ENCODE measurements at places on chromosomes 11 and 22. TPM values are rescaled to one million over a fixed set of nuclear protein-coding genes. Genes with fewer than 3 reads are reported as not detected.

GRCh38 chr11:124656774-124657630 is 16.5 kb downstream of the SIAE start:
- DNase-seq = no peak

DNA sequence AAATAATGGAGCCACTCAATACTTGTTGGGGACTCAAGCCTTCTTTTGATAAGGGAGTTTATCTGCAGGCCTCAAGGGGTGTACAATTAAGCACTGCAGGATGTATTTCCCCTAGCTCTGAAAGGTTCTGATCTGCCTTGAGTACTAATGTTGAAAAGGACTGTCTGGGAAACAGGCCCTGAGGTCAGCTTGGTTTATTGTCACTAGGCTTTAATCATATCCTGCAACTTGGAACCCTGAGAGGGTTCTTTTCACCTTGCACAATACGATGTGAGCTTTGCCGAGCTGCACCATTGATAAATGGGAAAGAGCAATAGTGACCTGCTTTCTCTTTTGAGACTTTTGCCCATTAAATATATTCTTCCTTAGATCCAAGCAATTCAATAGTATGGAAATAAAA is 31.6 kb upstream of the HORMAD2 start:
- DNase-seq = no peak

- DNase-seq = no peak
Observed at GRCh38 chr11:88508418-88508758, 170.9 kb upstream of the CTSC start.

GRCh38 chr22:41106122-41106968 is 14.0 kb downstream of the EP300 start:
- DNase-seq = peak; percentile 21

The HOATZ gene
- total RNA-seq = not detected

The CASP5 gene
- total RNA-seq = not detected

The CHRM1 gene
- total RNA-seq = not detected

The EFCAB6 gene
- total RNA-seq = 0.16 TPM
